ENCODE measurements at places on chromosomes 5 and 9. TPM values are rescaled to one million over a fixed set of nuclear protein-coding genes. Genes with fewer than 3 reads are reported as not detected.

The F12 gene
- 2.9 TPM for total RNA-seq

DNA sequence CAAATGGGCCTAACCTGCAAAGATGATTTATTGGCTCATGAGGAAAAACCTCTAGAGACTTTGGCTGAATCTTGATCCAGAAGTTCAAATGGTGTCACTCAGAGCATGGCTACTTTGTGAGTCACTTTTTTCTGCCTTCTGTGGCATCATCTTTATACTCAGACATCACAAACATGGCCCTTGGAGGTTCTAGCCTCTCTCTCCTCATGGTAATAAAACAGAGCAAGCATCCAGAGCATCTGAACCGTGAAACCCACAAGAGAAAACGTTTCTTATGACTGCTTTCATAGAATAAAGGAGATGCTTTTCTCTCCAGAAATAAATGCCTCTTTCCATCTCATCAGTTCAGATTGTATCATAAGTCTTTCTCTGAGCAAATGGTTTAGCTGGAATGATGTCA, 780.3 kb downstream of the KCTD16 start:
- H3K27me3 ChIP-seq: no peaks in the 10 kb centered on the region
- no peaks in the 10 kb centered on the region for H3K4me1 ChIP-seq
- DNase-seq: no peak
- no peaks in the 10 kb centered on the region for H3K36me3 ChIP-seq

- no peaks in the 10 kb centered on the region for H3K4me1 ChIP-seq
- no peaks in the 10 kb centered on the region for H3K27me3 ChIP-seq
- no peak overlapping the region for H3K27ac ChIP-seq
- H3K36me3 ChIP-seq: no peaks in the 10 kb centered on the region
- DNase-seq: no peak
Observed at GRCh38 chr5:81164936-81165335, 68.2 kb upstream of the CKMT2 start.

GRCh38 chr9:113649054-113649453, 185.5 kb downstream of the RGS3 start:
- peak; percentile 38 for DNase-seq
- no peaks in the 10 kb centered on the region for H3K4me1 ChIP-seq
- H3K27ac ChIP-seq: peak overlapping the region; percentile 32
- no peaks in the 10 kb centered on the region for H3K36me3 ChIP-seq

The ARL10 gene
- 5.6 TPM for total RNA-seq

The SPAG8 gene
- 2.2 TPM for total RNA-seq

DNA sequence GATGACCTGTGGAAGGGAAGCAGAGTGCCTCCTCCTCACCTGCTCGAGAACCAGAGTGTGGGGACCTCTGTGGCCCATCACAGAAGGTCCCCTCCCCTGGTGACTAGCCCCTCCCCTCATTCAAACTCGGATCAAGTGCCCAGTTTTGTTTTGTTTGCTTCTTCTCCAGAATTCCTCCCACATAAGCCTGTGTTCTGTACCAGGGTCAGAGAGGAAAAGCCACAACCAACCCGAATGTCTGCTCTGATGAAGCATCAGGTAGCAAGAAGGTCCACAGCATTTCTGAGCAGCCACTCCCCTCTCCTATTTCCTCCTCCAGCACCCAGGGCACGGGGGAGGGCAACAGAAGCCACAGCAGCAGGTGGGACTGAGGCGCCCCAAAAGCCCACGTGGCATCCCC, 58.2 kb downstream of the HSD17B3 start:
- no peak overlapping the region for H3K27ac ChIP-seq
- no peak for DNase-seq
- H3K4me1 ChIP-seq: no peaks in the 10 kb centered on the region
- H3K4me3 ChIP-seq: no peak overlapping the region
- peaks cover 47% of the 10 kb centered on the region for H3K27me3 ChIP-seq
